NCI-H748 treated with DMSO at 0.1 percent for 48 hours (cell line): ENCODE measurements at places on chromosomes 1 and 21.

GRCh38 chr21:41755934-41756773 lies 10.7 kb downstream of the RIPK4 start:
- no peak for DNase-seq

DNA sequence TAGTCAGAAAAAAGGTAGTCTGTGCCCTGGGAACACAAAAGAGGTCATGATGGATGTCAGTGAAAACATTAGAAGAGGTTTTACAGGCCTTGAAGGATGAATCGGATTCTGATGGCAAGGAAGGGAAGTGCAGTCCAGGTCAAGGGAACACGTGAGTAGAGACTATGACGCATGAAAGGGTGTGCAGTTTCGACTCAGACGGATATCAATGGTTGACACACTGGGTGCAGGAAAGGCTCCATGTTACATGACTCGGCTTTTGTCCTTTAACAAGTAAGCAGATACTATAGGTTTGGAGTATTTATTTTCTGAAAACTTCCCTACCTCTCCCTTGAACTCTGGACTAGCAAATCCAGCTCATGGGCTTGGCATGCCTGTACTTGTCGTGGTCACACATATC lies 55.3 kb downstream of the SEC16B start:
- DNase-seq: no peak

DNA sequence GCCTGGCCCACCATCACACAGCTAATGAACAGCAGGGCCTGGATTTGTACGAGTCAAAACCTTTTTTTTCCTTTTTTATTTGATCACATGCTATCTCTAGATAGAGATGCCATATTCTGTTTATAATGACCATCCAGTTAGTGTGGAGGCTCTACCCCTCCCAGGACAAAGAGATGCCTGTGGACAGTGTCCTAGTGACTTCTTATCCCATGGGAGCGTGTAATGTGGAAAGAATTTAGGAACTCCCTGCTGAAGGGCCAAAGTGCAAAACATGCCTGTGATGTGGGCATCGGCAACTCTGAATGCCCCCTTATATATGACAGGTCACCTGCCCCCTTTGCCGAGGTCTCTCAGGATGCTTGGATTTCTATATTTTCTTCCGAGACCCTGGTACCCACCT lies 292.2 kb downstream of the RRAGC start:
- no peak for DNase-seq

GRCh38 chr1:234923626-234924025 lies 205.0 kb downstream of the TOMM20 start:
- DNase-seq: no peak

DNA sequence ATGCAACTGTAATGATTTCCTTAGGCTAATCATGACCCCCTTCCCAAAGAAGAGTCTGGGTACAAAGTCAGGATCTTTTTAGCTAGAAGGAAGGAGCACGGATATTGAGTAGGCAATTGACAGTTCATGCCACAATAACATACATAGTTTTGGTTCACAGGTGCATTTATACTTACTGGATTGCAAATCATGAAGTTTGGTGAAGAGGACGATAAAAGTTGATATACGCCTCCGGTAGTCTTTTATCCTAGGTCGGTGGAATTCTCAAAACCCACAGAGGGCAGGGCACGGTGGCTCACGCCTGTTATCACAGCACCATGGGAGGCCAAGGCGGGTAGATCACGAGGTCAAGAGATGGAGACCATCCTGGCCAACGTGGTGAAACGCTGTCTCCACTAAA lies 265.4 kb upstream of the PRMT6 start:
- DNase-seq: no peak

DNA sequence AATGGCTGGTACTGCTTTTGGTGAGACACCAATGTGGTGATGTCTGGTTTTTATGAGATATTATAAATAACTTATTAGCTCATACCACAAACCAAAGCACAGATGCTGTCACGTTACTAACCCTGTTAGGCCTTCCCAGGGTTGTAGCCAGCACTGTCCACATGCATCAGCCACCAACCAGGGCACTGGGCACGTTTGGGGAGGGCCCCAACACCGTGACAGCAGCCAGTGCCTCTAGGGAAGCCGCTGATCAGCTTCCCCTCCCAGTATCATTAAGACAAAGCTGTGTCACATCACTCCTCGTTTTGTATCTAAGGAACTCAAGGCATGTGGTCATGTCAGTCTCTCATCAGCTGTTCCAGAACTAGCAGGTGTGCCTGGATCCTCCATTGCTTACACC lies 13.9 kb downstream of the URB1 start:
- DNase-seq: no peak

DNA sequence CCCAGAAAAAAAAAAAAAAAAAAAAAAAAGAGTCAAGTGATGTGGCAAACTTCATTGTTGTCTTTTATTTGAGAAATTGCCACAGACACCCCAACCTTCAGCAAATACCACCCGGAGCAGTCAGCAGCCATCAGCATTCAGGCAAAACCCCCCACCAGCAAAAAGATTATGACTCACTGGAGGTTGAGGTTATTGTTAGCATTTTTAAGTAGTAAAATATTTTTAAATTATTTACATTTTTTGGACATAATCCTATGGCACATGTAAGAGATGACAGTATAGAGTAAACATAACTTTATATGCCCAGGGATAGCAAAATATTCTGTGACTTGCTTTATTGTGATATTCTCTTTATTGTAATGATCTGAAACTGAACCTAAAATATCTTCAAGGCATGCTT lies 95.6 kb downstream of the CENPF start:
- no peak for DNase-seq

DNA sequence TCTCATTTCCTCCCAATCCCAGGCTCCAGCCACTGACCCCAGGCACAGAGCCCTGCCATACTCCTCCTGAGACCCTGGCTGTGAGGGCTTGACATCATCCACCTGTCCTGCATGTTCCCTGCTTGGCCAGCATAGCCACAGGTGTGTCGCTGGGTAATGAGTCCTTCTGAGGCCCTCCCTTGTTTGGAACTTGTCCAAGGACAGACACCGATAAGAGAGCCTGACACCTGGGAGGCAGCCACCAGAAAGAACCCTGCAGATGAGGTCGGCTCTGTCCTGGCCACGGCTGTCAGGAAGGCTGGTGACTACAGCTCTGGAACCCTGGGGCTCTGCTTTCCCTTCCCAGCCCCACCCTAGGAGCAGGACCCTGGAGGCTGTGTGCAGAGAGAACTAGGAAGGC lies 34.6 kb downstream of the TMEM63A start:
- no peak for DNase-seq
